T-cell (primary cell): ENCODE measurements at places on chromosomes 6 and 20. TPM values are rescaled to one million over a fixed set of nuclear protein-coding genes. Genes with fewer than 3 reads are reported as not detected.

Gene TNFRSF21
- 0.30 TPM for total RNA-seq

Gene SPATA25
- 4.2 TPM for total RNA-seq

Gene TPBG
- 0.32 TPM for total RNA-seq

Gene SUMO4
- total RNA-seq, result 5.7 TPM

Gene MCHR2
- not detected for total RNA-seq

Gene PKIB
- total RNA-seq, result 0.47 TPM

Gene DEFB124
- not detected for total RNA-seq

Gene SNAP25
- total RNA-seq, result 0.18 TPM

Gene TCP11
- not detected for total RNA-seq

Gene GPLD1
- 1.4 TPM for total RNA-seq

Gene C20orf144
- total RNA-seq, result 0.16 TPM

Gene HLA-DRB1
- total RNA-seq, result 25.9 TPM

Gene SLC26A8
- not detected for total RNA-seq

Gene SLC52A3
- not detected for total RNA-seq

Gene ID4
- not detected for total RNA-seq

Gene CST7
- total RNA-seq, result 22.8 TPM

Gene SLC22A23
- 12.6 TPM for total RNA-seq

Gene WFDC2
- not detected for total RNA-seq

Gene CD93
- total RNA-seq, result 0.58 TPM

Gene DYNLT1
- 52.8 TPM for total RNA-seq

Gene TCF15
- total RNA-seq, result not detected

Gene OPRL1
- total RNA-seq, result 1.2 TPM

Gene RBPJL
- 0.26 TPM for total RNA-seq

Gene TPX2
- total RNA-seq, result 1.4 TPM

Gene MYMX
- not detected for total RNA-seq

Gene PTPRT
- not detected for total RNA-seq

Gene EYS
- not detected for total RNA-seq

Gene CENPW
- 1.4 TPM for total RNA-seq

Gene AVP
- total RNA-seq, result 0.59 TPM
